ENCODE measurements at places on chromosomes 7 and 10.

DNA sequence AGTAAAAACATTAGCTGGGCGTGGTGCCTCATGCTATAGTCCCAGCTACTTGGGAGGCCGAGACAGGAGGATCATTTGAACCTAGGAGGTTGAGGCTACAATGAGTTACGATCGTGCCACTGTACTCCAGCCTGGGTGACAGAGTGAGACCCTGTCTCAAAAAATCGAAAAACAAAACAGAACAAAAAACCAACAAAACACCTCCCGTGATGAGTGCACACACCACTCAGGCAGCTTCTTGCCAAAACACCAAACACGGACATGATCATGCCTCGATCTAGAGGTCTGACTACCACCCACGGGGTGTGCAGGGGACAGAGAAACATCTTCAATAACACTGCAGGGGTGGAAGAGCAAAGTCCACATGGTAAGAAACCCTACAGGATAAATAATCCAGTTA is 44.4 kb downstream of the AMZ1 start:
- no peak for DNase-seq

DNA sequence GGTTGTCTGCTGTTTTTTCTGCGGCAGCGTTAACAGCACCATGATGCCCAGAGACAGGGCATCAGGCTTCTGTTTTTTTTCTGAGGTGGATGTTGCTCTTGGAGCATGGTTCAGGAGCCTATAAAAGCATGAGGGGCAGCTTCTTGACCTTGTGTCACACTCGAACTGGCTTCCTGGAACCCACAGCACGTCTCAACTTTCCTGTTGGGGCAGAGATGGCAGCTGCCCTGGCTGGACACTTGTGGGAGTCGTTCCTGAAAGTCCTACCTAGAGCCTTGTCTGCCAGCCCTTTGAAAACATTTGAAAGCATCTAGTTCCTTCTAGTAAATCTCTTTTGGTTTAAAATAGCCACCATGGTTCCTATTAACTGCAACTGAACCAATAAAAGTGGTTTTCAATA is 28.9 kb upstream of the PRKAG2 start:
- no peak for DNase-seq

DNA sequence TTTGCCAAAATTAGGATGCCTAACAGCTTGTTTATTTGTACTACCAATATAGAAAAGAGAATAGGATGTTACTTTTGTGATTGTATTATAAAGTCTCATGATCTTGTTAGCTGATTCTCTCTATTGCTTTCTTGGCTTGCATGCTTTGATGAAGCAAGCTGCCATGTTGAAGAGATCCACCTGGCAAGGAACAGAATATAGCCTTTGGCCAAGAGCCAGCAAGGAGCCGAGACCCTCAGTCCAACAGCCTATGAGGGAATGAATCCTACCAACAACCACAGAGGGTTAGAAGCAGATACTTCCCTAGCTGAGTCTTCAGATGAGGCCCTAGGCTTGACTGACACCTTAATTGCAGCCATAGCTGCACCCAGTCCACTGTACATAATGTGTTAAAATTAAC is 41.2 kb downstream of the NEUROD6 start:
- no peak for DNase-seq

- no peak for DNase-seq
These were observed 186.2 kb downstream of the USP6NL start for GRCh38 chr10:11425296-11425610.

DNA sequence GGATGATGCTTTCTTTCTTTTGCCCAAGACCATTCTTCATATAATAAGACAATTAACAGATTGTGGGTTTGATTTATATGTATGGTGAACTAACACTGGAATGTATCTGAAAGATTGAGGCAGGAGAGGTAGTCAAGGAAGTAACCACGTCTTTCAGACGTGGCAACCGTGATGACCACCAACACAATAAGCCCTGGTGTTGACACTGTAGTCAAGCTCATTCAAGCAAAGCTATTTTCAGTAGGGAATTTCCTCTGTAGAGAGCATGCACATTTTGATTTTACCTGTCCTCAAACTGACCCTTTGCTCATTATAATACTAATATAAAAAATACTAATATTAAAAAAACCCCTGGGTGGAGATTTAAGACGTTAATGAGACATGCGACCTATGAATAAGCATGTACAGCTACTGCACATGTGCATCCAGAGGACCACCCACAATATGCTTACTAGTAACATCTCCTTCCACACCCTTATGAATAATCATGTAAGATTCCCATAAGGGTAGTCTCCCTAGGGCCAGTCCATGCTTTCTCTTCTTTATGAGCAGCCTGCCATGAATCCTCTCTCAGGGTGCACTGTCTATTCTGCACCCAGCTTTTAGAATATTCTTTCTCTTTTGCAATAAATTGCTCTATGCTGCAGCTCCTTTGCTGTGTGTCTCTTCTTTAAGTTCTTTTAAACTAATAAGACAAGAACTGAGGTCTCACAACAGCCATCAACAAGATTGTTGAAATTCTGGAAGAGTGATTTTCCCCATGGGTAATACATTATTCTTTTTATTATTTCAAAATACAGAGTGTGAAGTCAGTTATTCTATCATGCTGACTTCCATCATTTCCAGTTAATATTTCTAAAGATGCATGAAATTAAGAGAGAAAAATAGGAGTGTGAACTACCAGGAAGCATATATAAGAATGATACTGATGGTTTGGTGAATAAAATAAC is 151.3 kb upstream of the NPVF start:
- no peak for DNase-seq

Measured in activated naive CD4-positive, alpha-beta T cell treated with Interleukin-2 at 50 U/mL for 16 hours (primary cell).